ENCODE measurements at places on chromosomes 13 and 19.

DNA sequence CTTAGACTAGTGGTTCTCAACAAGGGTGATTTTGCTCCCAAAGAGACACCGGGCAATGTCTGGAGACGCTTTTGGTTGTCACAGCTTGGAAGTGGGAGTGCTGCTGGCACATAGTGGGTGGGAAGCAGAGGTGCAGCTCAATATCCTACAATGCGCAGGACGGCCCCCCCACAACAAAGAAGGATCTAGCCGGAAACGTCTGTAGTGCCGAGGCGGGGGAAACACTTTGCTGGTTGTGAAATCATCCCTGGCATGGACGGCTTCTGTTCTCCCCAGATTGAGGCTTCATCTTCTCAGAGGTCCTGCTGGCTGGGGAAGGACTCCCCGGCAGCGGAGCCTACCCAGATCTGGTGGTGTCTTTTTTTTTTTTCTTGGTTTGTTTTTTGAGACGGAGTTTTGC, 13.4 kb upstream of the SYT5 start:
- no peak for DNase-seq

DNA sequence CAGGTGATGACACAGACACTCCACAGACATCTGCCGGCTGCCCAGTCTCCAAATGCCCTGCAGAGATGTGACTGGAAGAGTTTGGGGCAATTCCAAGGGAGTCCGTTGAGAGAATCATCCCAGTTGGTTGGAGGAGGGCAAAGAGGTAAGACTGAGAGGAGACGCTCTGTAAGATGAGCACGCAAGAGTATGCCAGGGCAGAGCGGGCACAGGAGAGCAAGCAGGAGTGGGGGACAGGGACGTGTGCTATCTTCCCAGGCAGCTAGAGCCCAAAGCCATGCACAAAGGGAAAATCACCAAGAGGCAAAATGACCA, 156.3 kb upstream of the TSHZ3 start:
- no peak for DNase-seq

GRCh38 chr19:42140125-42140754, 8.0 kb upstream of the POU2F2 start:
- DNase-seq: peak; percentile 92

GRCh38 chr19:30559446-30559845, 187.3 kb downstream of the ZNF536 start:
- DNase-seq: no peak

Measured in osteoblast (primary cell).